ENCODE measurements at places on chromosomes 1 and 21.

DNA sequence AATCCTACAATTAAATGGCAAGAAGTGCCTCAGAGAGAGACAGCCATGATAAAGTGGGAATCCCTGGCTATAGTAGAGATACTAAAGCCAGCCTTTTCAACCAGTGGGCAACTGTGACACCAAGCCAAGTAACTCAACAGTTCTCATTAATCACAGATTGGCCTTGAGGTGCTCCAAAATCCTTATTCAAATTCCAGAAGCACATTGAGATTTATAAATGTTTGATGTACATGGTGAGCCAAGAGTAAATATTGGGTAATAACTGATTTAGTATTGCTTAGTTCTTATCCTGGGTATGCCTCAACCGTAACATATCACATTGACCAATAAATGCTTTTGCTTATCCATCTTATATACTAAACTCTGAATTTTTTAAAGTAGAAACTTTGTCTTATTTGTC is 17.1 kb downstream of the HAO2 start:
- DNase-seq, result no peak

DNA sequence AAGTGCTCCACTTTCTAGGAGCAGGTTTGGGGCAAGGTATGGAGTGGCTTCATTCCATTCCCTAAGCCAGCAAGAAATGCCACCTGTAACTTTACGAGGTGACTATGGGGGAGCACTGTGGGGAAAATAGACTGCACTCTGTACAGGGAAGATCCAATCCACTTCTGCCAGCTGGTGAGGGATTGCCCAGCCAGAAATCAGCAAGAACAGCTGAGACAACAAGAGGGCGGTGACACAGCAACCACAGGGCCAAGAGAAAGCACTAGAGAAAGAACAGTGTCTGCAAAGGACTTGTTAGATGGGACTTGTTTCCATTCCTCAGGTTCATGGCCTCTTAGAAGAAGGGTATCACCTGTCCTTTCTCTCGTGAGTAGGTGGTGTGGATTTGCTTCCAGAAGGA is 19.6 kb downstream of the CAPN8 start:
- no peak for DNase-seq

GRCh38 chr1:51729156-51729823 is 112.4 kb downstream of the OSBPL9 start:
- DNase-seq, result peak; percentile 86

GRCh38 chr1:48021792-48022191 is 24.6 kb upstream of the TRABD2B start:
- DNase-seq, result no peak

Measured in activated CD4-positive, CD25-positive, alpha-beta regulatory T cell (primary cell).